Fibroblast of the aortic adventitia (primary cell): ENCODE measurements at places on chromosomes 4 and X.

- DNase-seq, result no peak
These were observed 66.4 kb upstream of the BANK1 start for GRCh38 chr4:101724093-101724492.

GRCh38 chr4:110619463-110620247, 3.2 kb downstream of the PITX2 start:
- DNase-seq, result no peak

DNA sequence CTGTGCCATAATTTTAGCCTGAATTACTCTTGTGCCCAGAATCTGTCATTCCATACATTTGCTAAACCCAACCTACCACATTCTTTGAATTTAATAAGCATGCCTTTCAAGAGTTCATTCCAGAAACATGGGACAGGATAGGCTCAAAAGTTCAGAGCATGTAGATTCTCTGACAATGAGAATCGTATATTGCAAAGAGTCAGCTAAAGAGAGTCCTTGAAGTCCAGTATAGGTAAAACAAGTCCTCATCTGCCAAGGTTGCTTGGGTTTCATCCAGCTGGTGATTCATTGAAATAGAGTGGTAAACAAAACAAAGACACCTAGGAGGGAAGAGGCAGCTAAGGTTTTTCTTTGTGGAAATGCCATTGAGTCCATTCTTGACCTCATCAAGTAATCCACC, 249.3 kb upstream of the DIPK2B start:
- DNase-seq, result peak; percentile 51

DNA sequence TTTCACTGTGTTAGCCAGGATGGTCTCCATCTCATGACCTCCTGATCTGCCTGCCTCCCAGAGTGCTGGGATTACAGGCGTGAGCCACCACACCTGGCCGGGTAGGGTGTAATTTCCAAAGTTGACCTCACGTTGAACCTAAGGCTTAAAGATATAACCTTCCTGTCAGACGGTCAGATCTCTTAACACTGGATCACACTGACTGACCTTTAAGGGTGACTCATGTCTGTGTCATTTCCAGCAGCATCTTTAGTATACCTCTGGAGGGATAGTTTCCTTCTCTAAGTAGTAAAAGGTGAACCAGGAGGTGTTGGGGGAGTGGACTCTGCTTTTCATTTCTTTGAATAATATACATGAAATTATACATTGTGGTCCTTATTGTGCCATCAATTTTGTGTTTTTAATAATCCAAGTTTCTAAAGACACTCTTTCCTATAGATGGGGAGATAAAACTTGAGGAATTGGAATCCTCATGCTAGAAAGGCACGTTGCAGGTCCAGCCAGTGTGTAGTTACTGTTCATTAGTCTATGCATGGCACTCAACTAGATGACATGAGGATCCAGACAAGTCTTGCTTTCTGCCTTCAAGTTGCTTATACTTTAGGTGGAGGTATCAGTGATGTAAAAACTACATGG, 45.7 kb downstream of the ARHGAP10 start:
- DNase-seq, result no peak

- DNase-seq, result no peak
These were observed 31.8 kb downstream of the PRDM8 start for GRCh38 chr4:80229128-80229527.

- DNase-seq, result peak; percentile 15
These were observed at the start of gene GLRB for GRCh38 chr4:157075811-157076577. Gene GLRB (plus strand): TSS chr4:157076150. CDS start chr4:157078025, 1,875 bp downstream.

GRCh38 chr4:113209153-113209552, 159.7 kb downstream of the ANK2 start:
- DNase-seq, result no peak

DNA sequence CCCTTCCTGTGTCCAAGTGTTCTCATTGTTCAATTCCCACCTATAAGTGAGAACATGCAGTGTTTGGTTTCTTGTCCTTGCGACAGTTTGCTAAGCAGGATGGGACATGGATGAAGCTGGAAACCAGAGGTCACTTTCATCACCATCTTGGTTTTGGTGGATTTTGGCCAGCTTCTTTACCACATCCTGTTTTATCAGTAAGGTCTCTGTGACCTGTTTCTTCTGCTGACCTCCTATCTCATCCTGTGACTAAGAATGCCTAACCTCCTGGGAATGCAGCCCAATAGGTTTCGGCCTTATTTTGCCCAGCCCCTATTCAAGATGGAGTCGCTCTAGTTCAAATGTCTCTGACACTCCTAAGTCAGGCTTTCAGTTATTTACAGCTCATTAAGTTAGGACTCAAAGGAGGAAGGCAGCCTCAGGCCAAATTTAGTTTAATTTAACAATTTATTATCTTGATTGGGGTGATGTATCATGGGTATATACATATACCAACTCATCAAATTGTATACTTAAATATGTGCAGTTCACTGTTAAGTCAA, 169.9 kb upstream of the NDP start:
- no peak for DNase-seq
